ENCODE measurements at places on chromosomes 7 and 10.
A peak's percentile ranks its signal among the peaks of the same experiment; 100 is the strongest.

DNA sequence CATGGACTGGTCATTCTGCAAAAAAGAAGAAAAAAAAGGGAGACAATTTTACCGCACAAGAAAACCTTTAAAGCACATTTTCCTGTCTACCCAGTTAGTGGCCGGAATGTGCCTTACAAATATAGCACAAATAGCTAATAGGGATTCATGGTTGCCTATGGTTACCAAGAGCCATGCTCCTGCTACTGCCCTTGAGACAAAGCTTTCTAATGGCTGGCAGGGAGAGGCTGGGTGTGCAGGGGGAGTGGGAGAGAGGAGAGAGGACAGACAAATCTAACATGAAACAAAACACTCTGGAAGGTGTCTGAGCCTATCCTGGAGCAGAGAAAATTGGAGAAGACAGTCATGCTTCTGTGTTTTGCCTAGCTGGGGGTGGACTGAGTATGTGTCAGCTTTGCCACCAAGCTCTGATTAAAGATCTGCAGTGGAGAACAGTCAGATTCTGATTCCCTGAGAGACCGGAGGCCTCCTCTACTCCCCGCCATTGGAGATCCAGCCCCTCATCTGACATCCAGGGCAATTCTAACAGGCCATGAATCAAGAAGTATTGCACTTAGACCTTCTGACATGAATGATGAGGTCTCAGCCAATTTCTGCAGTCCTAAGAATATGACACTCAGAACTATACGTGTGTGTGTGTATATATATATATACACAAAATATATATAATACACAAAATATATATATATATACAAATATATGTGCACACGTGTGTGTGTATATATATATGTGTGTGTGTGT lies 80.2 kb downstream of the PRTFDC1 start:
- peak; percentile 22 for DNase-seq

GRCh38 chr7:70303309-70303708 lies 705.0 kb downstream of the AUTS2 start:
- no peak for DNase-seq

DNA sequence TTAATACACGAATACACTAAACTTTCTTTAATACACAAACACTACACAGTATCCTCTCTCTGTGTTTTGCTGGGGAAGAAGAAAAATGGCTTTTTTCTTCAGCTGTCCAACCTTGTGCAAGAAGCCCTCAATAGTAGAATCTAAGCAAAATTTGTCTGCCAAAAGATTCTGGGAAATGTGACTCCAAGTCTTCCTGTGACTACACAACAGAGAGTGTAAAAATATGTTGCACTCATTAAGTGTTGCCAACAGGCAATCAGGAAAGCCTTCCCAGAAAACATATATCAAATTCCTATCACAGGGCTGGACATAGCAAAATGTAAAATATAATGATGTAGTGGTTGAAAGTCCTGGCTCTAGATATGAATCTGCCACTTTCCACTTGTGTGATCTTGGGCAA lies 825.1 kb upstream of the ZWINT start:
- DNase-seq = no peak

- DNase-seq = no peak
These were observed 109.0 kb upstream of the SP4 start for GRCh38 chr7:21318916-21319270.

DNA sequence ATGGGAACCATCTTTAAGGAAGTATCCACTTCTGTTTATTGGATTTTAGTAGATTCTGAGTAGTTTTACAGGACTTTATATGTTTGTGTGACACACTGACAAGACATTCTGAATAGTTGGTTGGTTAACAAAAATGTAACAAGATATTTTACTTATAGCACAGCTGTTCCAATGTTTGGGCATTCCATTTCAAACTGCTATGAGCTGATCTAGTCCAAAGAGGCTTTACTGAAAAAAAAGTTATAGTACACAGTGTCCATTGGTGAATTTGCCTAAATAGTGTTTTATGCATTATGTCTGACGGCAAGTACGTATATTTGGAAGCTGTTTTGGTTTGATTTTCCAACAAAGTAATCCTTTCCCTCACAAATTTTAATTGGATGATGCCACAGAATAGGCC lies 99.1 kb downstream of the SAMD9 start:
- peak; percentile 79 for DNase-seq

GRCh38 chr10:70685455-70685911 lies 13.2 kb downstream of the ADAMTS14 start:
- DNase-seq = no peak

- DNase-seq = no peak
These were observed 91.6 kb downstream of the WDR37 start for GRCh38 chr10:1147810-1148209.

DNA sequence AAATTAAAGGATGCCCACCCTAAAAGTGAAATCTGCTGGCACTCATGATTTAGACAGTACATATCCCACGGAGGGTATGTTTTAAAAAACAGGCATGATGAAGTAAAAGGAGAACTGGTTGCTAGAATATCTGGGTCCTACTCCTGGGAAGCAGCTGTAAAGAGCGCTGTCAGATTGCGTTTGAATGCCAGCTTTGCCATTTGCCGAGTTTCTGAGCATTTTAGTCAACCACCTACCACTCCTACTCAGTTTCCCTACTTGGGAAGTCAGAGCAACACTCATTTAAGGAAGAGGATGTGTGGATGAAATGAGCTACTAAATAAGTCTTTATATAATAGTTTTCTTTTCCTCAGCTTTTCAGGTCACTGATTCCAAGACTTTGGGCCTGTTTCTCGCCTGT lies 1.1 kb upstream of the UMAD1 start:
- DNase-seq = peak; percentile 6

GRCh38 chr7:66013938-66014337 lies 31.9 kb upstream of the GUSB start:
- DNase-seq = peak; percentile 64

DNA sequence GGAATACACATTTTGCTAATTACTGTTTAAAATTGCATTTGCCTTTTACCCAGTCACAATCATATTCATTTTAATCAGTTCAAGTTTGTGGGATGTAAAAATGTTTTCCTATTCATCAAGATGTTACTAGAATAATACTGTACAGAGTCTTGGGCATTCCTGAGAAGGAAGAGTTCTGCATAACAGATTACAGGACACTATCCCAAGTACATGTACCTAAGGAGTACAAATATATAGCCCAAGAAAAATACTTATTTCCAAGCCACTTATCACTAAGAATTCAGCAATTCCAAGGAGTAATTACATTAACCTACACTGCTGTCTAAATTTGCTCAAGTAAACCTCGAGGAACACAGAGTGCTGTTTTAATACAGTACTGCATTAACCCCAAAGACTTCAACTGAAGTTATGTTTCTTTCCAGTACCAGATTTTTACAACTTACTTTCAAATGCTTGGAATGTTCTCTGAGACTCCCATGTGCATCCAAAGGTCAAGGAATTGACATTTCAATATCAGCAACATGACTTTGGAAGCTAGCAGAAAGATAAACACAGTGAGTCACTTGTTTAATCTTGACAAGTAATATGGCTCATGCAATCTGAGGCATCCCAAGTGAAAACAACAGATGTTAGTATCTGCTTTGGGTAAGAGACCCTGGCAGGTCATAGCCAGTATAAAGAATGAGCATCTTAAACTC lies 125.4 kb upstream of the BET1 start:
- DNase-seq = peak; percentile 94

- DNase-seq = no peak
These were observed 16.6 kb downstream of the PAXIP1 start for GRCh38 chr7:154986200-154986945.

DNA sequence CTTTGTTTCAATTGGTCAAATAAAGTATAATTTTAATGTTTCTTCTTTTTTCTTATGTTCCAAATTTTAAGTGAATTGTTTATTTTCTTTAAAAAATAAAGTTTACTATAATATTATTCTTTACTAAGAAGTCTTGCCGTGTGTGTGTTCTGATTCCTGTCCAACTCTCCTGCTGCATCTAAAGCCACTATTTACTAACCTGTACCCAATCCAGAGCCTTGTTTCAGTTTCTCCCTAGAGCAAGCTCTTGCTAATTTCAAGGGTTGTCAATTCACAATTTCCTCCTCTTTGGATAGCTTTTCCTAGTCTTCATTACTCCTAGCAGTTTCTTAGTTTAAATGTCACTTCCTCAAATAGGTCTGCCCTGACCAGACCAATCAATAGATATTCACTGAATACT lies 314.9 kb upstream of the SEMA3A start:
- no peak for DNase-seq

GRCh38 chr7:69708857-69709256 lies 110.6 kb downstream of the AUTS2 start:
- no peak for DNase-seq

DNA sequence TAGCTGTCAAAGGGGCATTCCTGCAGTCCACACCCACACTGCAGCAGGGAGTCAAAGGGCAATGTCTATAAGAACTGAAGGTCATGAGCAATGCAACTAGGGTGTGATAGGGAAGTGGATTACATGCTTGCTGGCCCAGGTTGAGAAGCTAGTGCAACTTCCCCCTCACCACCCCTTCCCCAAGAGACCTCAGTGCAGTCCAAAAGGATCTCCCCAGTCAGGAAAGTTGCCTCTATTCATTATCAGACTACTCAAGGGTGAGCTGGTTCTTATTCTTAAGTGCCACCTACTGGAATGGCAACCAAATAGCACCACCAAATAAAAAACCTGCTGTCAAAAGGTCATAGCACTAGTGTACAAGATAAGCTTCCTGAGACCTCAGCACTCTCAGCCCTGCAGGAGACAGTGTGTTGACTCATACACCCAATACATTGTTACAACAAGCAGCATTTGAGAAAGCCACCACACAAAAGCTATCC lies 28.2 kb downstream of the MTERF1 start:
- peak; percentile 35 for DNase-seq

DNA sequence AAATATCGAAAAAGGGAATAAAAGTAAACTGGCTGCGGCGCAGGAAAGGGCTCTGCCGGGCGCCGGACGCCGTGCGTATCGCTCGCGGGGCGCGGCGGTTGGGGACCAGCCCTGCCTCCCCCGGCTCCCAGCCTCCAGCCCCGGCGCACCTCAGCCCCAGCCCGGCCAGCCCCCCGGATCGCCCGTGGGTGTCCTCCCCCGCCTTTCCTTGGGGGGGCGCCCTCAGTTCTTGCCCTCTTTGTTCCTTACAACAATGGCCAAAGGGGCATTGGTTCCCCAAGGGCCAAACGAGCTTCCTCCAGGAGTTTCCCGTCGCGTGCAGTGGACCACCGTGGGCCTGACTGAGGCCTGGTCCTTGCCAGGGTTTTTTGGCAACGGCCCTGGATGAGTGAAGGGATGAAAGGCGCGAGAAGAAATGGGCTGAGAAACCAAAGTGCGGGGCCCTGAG lies 1.2 kb downstream of the MACROH2A2 start:
- no peak for DNase-seq

DNA sequence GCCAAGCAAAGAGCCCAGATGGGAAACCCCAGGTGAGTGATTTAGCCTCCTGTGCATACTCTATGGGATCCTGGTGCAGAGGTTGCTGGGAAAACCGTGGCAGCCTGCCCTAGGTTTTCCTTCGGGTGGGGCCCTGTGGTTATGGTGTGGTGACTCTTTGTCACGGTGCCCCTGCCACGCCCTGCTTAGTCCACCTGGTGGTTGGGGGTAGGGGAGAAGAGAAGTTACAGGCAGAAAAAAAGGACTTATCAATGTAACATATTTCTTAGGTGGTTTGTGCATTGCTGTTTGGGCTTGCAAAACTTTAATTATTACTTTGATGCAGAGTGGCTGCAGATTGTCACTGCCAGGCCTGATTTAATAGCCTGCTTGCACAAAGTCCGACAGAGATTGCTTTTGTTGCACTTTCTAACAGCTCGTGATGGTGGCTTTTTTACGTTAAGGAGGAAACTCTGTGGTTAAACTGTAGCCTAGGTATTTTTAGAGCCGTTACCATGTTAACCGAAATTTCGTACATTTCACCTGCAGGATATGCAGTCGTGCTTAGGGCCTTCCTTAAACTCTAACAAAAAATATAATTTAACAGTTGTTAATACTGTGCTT lies 197.4 kb downstream of the RNLS start:
- DNase-seq = no peak

- no peak for DNase-seq
These were observed 67.2 kb upstream of the PPP2R2D start for GRCh38 chr10:131833446-131834080.

GRCh38 chr7:158495786-158496185 lies 91.8 kb downstream of the PTPRN2 start:
- peak; percentile 2 for DNase-seq

GRCh38 chr10:27391325-27391724 lies 112.8 kb upstream of the RAB18 start:
- no peak for DNase-seq

DNA sequence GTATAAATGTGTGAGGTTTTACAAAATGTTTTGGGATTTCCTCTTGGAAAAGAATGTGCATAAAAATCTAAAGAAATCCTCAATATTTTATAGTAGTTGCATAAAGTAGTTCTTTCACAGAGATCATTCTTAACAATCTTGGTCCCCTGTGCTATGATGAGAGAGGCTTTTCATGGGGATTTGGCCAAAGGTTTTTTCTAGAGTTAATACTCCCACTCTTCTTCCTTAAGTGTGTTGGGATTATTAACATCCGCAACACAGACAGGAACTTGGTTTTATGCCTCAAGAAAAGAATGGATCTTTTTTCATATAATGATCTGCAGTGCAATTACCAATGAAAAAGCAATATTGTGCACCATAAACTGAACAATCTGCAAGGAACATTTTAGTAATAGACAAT lies 71.5 kb downstream of the AGMO start:
- no peak for DNase-seq

DNA sequence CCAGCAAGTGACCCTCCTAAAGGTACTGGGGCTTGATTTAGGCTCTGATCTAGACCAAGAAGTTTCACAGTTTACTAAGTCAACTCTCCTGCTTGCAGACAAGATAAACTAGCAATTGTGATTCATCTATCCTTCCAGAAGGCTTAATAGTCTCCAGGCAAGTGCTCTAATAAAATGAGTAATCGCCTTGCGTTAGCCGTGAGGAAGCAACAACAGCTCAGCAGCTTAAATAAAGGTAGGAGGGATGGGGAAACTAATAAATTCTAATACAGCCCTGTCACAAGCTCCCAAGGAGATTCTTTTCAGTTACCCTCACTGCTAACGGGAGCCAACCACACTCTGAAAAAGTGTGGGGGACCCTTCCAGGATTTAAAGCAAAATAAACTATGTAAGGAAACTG lies 48.4 kb downstream of the FRMD4A start:
- DNase-seq = peak; percentile 63

DNA sequence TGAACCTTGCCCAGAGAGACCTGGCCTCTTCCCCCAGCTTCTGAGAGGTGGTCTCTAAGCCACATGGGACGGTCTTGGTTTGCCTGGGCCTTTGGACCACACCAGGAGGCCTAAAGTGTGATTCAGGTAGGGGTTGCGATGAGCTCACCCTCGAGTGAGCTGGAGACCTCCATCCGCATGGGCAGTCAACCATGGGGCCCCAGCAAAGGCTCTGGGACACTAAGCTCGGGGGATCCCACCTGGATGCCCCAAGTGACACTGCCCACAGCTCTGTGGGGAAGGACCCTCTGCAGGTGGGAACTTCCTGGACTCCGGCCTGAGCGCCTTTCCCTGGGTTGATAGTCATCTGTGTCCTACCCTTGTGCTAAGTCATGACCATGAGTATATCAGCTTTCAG lies 57.1 kb upstream of the FAM20C start:
- no peak for DNase-seq

GRCh38 chr10:14056610-14057332 lies 274.0 kb downstream of the FRMD4A start:
- DNase-seq = peak; percentile 97

GRCh38 chr7:81769891-81770727 lies at the start of gene HGF:
Gene HGF (minus strand): TSS chr7:81770047. CDS start chr7:81769971, 76 bp downstream.
- peak; percentile 74 for DNase-seq

GRCh38 chr7:1564603-1565022 lies 5.2 kb downstream of the PSMG3 start:
- DNase-seq = peak; percentile 64

GRCh38 chr7:135189221-135189662 lies 18.7 kb upstream of the CYREN start:
- DNase-seq = no peak
